Hematopoietic multipotent progenitor cell treated with erythropoietin and hydrocortisone succinate and interleukin-3 and kit ligand, for 8 days (in vitro differentiated cells): ENCODE measurements at places on chromosomes 2 and 18.

GRCh38 chr2:62540408-62541168, 34.6 kb upstream of the TMEM17 start:
- DNase-seq, result no peak

DNA sequence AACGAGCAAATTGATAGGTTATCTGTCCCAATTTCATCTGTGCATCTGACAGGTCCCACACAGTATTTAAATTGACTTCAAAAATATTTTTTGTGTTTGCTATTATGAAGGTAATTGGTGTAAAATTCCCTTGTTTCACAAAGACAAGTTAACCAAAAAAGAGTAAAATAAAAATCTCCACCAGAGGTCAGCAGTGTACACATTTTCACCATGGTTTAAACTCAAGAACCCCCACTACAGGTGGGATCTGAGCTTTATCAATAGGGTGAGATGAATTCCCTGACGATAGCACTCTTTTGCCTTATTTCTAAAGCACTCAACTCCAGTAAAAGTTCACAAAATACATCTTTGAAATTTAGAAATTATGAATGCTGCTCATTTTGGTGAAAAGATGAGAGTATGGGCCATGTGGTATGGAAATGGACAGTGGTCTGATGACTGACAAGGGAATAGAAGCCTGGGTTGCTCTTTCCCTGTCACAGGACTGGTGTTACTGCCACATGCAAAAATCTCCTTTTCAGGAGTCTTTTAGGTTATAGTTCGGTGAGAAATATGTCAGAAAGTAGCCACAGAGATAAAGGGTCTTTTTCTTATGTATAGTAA, 68.0 kb downstream of the SERPINB8 start:
- peak; percentile 46 for DNase-seq

- no peak for DNase-seq
These were observed 140.1 kb downstream of the EXOC6B start for GRCh38 chr2:72685638-72686213.

DNA sequence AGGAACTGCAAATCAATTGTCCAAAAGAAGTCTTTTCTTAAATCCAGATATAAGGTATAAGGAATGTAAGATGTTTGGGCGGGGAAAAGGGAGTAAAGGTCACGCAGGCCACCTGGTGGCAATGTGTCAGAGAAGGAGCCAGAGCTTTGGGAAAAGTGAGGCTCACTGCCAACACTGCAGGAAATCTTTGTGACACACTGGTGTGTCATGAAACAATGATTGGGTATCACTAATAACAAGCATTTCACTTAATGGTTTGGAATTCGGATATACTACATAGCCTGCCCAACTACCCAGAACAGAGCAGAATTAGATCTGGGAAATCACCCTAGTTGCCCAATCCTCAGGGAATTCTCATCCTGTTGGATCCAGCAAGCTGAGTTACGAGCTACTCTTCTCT, 61.0 kb downstream of the RBMS1 start:
- DNase-seq, result no peak

DNA sequence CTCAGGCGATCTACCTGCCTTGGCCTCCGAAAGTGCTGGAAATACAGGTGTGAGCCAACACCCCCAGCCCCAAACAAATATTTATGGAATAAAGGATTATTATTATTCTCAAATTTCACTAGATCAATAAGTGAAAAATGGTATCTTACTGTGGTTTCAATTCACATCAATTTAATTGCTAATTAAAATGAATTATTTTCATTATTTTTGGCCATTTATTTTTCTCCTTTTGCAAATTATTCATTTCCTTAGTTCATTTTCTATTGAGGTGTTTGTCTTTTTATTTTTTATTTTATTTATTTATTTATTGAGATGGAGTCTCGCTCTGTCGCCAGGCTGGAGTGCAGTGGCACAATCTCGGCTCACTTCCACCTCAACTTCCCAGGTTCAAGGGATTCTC, 11.9 kb upstream of the HS6ST1 start:
- no peak for DNase-seq
